ENCODE measurements at places on chromosomes 13 and 19.

- DNase-seq = no peak
Observed at GRCh38 chr19:30065680-30066606, 123.9 kb downstream of the URI1 start.

GRCh38 chr13:36454987-36455386 is 22.7 kb downstream of the CCNA1 start:
- no peak for DNase-seq

DNA sequence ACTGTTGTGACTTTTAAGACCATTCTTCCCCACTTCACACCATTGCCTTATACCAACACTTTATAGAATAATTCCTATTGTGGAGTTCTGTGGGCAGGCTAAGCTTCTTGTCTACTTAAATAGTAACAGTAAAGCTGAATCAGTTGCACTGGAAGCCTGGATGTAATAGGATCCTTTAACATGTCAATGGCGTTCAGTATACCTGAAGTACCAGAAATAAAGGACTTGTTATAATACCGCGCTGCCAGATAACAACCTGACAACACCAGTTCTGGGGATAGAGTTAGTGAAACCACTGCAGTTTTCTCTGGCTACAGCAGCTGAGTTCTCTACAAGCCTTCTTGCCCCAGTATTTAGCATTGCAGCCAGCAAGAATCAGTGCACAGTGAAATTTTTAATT is 52.0 kb upstream of the TNFRSF19 start:
- no peak for DNase-seq

- DNase-seq = no peak
Observed at GRCh38 chr13:56986121-56986520, 154.6 kb upstream of the PRR20A start.

GRCh38 chr13:37736045-37736444 is 133.5 kb downstream of the TRPC4 start:
- DNase-seq = no peak

DNA sequence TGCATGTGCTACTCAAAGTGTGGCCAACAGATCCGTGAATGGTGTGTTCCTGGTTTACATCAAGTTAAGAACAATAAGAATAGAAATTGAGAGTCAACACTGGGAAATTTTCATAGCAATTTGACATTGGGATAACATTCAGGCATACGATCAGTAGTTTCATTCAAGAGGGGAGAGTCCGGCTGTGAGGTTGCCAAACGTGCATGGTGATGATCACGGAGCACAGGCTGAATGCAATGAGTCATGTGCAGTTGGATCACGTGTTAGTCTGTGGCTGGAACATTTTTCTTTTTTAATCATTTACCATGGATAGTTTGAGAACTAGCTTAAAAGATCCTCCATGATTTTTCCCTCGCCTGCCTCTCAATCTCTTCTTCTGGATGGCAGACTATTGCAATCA is 2.5 kb upstream of the DCT start:
- no peak for DNase-seq

DNA sequence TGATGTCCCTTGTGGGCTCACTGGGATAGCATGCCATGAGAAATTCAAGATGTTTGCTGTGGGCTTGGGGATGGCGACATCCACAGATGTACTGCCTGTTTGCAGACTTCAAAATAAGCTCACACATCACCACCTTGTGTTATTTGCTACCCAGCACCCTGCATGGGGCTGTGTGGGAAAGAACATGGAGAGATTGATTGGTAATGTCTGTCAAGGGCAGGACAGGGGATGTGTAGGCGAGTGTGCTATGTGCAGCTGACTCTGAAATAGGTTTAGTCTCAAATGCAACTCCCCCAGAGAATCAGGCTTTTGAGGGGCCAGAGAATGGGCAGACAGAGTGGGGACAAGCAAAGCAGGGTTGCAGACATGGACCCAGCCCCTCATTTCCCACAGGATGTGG is 24.7 kb downstream of the PNPLA6 start:
- DNase-seq = peak; percentile 33

DNA sequence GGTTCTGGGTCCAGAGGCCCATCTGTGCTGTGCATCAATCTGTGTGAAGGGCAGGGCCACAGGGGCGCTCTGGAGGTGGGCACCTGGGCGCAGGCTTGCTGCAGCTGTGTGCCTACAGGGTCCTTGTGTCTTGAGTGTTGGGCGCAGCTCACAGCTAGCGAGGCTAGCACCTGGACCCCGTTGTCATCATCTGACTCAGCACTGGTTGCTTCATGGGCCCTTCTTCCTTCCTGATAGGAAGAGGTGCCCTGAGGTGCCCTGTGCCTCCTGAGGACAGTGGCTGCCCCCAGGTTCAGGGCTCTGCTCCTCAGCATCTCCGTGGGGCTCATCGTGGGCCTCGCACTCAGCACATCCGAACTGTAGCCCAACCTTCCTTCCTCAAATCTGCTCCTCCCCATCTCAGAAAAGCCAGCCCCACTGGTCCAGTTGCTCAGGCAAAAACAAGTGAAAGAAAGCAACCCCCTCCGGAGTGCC is 54.8 kb downstream of the GATAD2A start:
- peak; percentile 28 for DNase-seq

DNA sequence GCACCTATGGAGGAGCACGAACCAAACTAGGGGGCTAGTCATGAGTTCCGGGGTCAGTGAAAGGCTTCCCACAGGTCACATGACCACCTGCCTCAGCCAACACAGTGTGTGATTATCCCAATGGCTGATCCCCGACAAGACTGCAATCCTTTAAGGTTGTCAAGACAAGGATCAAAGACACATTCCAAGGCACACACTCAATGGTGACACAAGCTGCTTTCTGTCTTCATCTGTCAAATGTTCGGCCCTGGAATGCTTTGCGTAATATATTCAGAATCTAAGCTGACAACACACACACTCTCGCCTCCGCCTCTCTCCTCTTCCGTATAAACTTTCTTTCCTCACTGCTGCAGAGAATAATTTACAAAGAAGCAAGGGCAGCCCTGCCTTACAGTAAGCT is 11.7 kb downstream of the RANBP3 start:
- no peak for DNase-seq

GRCh38 chr19:38265213-38265861 is 964 bp downstream of the SPINT2 start:
- DNase-seq = no peak

GRCh38 chr13:35914662-35915061 is 216.5 kb downstream of the DCLK1 start:
- DNase-seq = no peak

GRCh38 chr19:44758596-44758995 is 10.1 kb downstream of the BCL3 start:
- no peak for DNase-seq

DNA sequence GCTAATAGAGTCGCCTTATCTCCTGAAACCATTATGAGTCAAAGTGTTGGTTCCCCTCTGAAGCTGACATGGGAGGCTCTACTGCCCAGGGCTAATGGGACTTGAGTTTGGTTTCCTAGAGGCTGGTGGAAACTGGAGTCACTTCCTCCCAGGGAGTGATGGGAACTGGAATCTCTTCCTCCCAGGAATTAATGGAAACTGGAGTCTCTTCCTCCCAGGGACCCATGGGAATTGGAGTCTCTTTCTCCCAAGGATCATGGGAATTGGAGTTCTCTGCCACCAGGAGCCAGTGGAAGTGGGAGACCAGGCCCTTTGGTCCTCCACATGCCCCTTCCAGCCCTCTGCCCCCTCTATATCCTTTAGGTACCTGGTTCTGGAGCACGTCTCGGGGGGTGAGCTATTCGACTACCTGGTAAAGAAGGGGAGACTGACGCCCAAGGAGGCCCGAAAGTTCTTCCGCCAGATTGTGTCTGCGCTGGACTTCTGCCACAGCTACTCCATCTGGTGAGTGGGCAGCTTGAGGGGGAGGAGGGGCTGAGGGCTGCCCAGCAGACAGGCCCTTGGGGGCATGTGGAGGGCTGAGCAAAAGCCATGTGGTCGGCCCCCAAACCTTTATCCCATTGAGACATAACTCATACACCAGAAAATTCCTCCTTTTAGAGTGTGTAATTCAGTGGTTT is 5.5 kb downstream of the BRSK1 start:
- DNase-seq = no peak

DNA sequence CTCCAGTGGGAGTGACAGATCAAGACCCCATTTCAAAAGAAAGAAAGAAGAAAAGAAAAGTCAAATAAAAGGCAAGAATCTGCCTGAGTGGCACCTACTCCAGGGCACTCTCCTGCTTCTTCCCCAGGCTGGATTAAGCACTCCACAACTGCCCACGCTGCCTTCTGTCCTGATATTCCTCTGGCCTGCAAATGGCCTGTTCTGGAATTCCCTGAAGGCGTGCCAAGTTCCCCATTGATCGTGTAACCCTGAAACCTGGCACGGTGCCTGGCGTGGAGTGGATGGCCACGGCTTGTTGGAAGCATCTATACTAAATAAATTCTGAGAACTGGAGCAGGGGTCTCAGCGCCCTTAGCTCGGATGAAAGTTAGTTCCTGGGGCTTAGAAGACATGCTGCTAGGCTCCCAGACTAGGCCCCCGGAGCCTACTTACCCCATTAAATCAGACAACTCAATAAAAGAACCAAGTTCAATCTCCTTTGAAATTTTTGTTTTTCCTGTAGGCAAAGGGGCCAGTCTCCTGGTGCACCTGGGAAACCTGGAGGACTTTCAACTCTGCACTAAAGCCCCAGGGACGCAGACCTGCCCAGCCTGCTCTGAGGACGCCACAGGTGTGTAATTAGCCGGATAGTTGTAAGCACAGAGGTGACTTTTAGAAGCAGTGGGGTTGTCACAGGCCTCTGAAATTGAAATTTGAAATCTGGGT is 21.9 kb downstream of the ANKRD27 start:
- DNase-seq = no peak

GRCh38 chr19:30254158-30254557 is 118.0 kb upstream of the ZNF536 start:
- no peak for DNase-seq

GRCh38 chr13:99093997-99094396 is 106.7 kb upstream of the UBAC2 start:
- no peak for DNase-seq

DNA sequence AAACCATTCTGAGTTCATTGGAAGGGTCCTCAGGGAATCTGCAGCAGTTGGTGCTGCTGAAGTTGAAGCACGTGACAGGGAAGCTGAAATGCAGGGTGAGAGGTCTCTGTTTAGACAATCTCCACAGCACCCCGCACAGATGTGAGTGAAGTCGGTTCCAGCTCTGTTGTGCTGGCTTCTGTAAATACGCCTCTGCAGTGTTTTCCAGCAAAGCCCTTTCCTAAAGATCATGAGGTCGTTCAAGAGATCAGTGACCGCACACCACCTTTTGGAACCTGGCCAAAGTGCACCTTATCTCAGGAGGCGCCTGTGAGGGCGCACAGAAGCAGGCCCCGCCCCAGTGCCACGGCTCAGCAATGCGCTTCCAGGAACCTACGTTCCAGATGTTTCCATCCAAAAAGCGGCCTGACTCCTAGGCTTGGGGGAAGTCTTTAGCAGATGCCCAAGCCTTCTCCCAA is 10.8 kb downstream of the CUL4A start:
- DNase-seq = no peak

GRCh38 chr13:31945202-31945961 is 86.2 kb upstream of the FRY start:
- DNase-seq = no peak

GRCh38 chr19:678791-679388 is 2.7 kb downstream of the FSTL3 start:
- DNase-seq = no peak

DNA sequence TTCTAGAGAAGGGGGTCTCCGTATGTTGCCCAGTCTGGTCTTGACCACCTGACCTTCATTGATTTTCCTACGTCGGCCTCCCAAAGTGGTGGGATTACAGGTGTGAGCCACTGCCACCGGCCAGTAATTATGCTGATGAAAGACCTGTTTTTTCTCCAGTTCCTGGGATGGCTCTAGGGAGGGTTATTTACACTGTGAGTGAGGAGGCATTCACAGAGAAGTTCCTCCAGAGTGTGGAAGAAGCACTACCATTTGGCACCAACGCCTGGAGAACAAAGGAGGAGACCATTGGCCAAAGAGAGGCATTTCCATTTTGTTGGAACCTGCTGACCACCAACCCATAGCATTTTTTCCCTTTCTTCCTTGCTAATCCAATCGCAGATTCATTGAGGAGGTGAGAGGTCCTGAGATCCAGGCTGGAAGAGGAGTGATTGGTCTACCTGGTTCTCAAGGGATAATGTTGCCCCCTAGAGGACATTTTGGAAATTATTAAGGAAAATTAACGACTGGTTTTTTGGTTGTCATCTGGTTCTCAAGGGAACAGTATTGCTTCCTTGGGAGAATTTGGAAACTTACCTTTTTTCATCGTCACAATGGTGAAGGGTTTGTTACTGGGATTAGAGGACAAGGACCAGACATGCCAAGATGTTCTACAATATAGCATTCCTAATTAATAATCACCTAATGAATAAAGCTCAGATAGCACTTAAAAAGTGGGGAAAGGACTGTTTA is 5.5 kb upstream of the SAE1 start:
- peak; percentile 90 for DNase-seq

GRCh38 chr13:91323349-91323748 is 24.1 kb upstream of the MIR17HG start:
- DNase-seq = no peak

- DNase-seq = no peak
Observed at GRCh38 chr13:96041326-96042110, 11.7 kb downstream of the UGGT2 start.

- no peak for DNase-seq
Observed at GRCh38 chr13:89113744-89114143, 1442.6 kb downstream of the SLITRK5 start.

DNA sequence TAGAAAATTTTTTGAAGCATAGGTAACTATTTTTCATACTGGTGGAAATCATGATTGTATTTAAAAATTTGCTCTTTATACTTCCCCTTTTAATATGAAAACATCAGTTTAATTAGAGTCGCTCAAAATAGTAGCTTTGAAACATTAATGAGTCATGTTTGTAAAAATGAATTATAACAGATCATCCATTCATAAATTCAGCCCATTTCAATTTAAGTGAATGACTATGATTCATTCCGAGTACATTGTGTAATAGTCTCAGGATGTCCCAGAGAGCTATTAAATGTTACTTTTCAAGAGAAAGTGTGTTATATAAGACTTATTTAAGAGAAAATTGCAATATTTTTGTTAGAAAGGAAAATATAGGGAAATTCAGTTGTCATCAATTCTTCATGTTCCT is 111.0 kb downstream of the FNDC3A start:
- no peak for DNase-seq

- DNase-seq = no peak
Observed at GRCh38 chr19:52741951-52742485, 7.2 kb upstream of the ZNF611 start.

- no peak for DNase-seq
Observed at GRCh38 chr19:1657746-1658145, 5.3 kb upstream of the TCF3 start.

- DNase-seq = peak; percentile 86
Observed at GRCh38 chr19:12293777-12294248, 870 bp downstream of the ZNF44 start.

- no peak for DNase-seq
Observed at GRCh38 chr13:37627428-37627827, 28.9 kb upstream of the POSTN start.

- DNase-seq = no peak
Observed at GRCh38 chr19:21838646-21839045, 2.7 kb upstream of the ZNF43 start.

DNA sequence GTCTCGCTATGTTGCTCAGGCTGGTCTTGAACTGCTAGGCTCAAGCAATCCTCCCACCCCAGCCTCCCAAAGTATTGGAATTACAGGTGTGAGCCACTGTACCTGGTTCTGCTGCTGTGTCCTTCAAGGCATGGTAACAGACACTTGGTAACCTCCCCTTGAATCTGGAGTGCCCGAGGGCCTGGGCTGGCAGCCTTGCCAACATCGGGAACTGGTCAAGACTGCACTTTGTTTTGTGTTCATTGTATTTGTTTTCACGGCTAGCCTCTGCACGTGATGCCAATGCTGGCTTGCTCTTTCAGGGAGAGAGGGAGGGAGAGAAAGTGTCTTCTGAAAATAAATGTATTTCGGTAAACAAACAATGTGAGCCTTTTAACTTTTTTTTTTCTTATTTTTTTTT is 12.0 kb downstream of the CERS4 start:
- no peak for DNase-seq

All from NB4 (cell line).